Activated CD4-positive, alpha-beta T cell treated with anti-CD3 and anti-CD28 coated beads for 48 hours (primary cell): ENCODE measurements at places on chromosomes 12 and 14.

- DNase-seq = peak; percentile 33
Observed at GRCh38 chr12:124273630-124274029, 21.3 kb upstream of the RFLNA start.

- peak; percentile 77 for DNase-seq
Observed at GRCh38 chr14:23327947-23328744, 6.9 kb downstream of the PABPN1 start.

GRCh38 chr12:52372216-52373154, 5.2 kb upstream of the KRT85 start:
- peak; percentile 67 for DNase-seq

DNA sequence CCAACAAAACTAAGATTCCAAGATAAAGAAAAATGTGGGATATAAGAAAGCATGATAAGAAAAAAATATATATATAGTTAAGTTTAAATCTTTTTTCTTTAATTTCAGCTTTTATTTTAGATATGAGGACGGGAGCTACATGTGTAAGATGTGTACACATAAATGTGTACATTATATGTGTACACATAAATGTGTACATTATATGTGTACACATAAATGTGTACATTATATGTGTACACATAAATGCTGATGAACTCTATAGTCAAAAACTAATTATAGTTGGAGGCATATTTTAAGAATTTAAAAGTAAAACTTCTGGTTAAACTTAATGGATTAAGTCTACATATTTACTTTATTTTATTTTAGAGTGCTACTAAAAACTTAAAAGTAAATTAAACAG, 123.6 kb downstream of the BTG1 start:
- DNase-seq = no peak

DNA sequence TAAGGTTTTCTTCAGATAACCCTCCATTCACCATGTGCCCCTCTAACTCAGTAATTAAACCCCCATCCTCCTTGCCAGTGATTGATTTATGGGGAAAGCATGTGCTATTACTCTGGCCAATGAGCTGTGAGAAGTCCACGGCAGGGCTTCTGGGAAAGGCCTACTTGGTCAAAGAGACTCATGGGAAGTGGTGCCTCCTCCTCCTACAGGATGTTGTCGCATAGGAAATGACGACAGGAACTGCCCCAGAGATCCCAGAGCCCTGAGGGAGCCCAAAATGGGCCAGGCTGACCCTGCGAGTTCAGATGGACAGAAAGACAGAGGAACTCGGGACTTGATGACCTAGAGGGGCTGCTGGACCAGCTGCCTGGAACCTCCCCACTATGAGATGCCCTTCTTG, 938.1 kb upstream of the TMEM132C start:
- no peak for DNase-seq

DNA sequence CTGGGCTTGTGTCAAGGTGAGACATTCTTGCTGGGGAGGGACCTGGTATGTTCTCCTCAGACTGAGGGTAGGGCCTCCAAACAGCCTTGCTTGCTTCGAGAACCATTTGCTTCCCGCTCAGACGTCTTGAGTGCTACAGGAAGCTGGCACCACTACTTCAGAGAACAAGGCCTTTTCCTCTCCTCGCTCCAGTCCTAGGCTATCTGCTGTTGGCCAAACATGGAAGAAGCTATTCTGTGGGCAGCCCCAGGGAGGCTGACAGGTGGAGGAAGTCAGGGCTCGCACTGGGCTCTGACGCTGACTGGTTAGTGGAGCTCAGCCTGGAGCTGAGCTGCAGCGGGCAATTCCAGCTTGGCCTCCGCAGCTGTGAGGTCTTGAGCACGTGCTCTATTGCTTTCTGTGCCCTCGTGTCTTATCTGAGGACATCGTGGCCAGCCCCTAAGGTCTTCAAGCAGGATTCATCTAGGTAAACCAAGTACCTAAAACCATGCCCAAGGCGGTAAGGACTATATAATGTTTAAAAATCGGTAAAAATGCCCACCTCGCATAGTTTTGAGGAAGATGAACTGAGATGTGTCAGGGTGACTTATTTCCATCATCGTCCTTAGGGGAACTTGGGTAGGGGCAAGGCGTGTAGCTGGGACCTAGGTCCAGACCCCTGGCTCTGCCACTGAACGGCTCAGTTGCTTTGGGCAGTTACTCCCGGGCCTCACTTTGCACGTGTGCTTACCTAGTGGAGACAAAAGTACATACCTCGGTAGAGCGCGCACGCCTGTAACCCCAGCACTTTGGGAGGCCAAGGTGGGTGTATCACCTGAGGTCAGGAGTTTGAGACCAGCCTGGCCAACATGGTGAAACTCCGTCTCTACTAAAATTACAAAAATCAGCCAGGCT, 4.3 kb downstream of the GAPDH start:
- DNase-seq = peak; percentile 58

GRCh38 chr14:51328064-51328771, 88.2 kb downstream of the TMX1 start:
- DNase-seq = peak; percentile 73
